Calu3 (cell line): ENCODE measurements at places on chromosomes 1 and 21.
A peak's percentile ranks its signal among the peaks of the same experiment; 100 is the strongest.

DNA sequence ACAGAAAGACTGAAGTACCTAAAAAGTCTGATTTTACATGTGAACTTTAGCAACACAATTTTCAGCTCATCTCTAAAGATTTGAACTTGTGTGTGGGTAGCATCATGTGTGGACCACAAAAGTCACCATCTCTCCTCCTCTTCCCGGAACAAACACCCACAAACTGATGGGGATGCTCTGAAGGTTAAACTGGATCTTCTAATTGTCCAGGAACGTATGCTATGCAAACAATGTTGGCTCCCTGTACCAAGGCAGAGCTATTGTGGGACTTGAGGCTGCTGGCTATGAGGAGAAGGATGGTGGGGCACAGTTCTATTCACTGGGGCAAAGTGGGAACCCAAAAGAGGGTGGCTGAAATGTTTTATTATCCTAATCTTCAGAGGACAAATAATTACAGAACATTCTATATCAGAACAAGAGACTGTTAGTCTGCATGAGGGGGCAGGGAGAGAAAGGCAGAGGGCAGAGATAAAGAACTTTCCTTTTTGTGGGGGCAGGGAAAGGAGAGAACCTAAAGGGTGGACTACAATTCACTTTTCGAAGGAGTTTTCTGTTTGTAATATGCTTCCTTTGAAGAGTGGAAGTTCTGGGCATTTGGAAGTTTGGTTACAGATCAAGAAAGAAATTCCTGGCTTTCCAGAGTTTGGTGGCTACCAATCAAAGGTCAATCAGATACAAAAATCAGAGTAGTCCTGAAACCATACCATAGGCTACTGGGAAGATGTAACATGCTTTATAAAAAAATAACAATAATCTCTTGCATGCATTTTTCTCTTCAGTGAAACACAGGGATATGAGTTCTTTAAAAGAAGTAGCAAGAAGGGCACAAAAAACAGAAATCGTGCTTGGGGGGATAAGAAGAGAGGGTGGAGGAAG lies 62.9 kb downstream of the GADD45A start:
- H3K27me3 ChIP-seq, result no peaks in the 10 kb centered on the region
- H3K36me3 ChIP-seq, result peaks cover 10% of the 10 kb centered on the region
- peak overlapping the region; percentile 54 for H3K27ac ChIP-seq
- peaks cover 90% of the 10 kb centered on the region for H3K4me1 ChIP-seq

- no peaks in the 10 kb centered on the region for H3K4me1 ChIP-seq
- no peak overlapping the region for H3K27ac ChIP-seq
- peaks cover 4% of the 10 kb centered on the region for H3K36me3 ChIP-seq
- H3K4me3 ChIP-seq, result no peak overlapping the region
- no peak for DNase-seq
- no peaks in the 10 kb centered on the region for H3K27me3 ChIP-seq
Measured at GRCh38 chr1:179990847-179991246, 36.2 kb downstream of the CEP350 start.

- peaks cover 44% of the 10 kb centered on the region for H3K27me3 ChIP-seq
- DNase-seq, result no peak
- H3K4me1 ChIP-seq, result peaks cover 21% of the 10 kb centered on the region
- H3K4me3 ChIP-seq, result no peak overlapping the region
Measured at GRCh38 chr1:111734856-111735255, 4.3 kb downstream of the INKA2 start.

DNA sequence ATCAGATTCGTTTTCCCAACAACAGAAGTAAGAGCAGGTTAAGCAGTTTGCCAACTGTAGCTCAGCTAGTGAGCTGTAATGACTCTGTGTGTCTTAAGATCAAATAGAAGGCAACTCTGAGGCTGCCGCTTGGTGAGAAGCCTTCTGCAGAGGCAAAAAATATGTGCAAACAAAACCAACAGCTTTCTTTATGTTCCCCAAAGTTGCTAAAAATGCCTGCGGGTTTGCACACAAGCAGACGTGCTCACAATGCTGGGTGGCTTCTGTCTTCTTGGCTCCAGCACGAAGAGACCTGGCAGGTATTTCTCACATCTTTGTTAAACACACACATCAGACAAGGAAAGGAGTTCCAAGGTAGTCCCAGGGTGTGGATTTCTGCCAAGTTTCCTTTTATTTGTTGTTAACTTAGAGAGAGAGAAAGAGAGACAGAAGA lies 158.9 kb upstream of the JUN start:
- no peaks in the 10 kb centered on the region for H3K4me1 ChIP-seq
- H3K27me3 ChIP-seq, result no peaks in the 10 kb centered on the region
- no peak overlapping the region for H3K27ac ChIP-seq
- H3K4me3 ChIP-seq, result no peak overlapping the region
- no peak for DNase-seq

DNA sequence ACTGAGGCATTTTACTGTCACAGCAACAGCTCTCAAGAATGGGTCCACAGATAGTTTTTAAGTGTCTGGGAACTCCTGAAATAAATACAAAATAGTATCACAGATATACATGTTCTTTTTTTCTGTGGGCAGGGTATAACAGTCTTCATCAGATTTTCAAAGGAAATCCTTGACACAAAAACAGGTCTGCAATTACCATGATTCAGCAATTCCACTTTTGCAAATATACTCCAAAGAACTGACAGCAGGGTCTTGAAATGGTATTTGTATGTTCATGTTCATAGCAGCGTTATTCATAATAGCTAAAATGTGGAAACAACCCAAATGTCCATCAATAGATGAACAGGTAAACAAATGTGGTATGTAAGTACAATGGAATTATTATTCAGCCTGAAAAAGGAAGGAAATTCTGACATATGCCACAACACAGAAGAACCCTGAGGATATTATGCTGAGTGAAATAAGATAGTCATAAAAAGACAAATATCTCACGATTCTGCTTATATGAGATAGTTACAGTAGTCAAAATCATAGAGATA lies 85.0 kb downstream of the EPS15 start:
- H3K27me3 ChIP-seq, result no peaks in the 10 kb centered on the region
- H3K4me1 ChIP-seq, result no peaks in the 10 kb centered on the region
- no peak overlapping the region for H3K4me3 ChIP-seq
- no peak overlapping the region for H3K27ac ChIP-seq
- DNase-seq, result no peak
- H3K36me3 ChIP-seq, result no peaks in the 10 kb centered on the region

- H3K27me3 ChIP-seq, result no peaks in the 10 kb centered on the region
- H3K36me3 ChIP-seq, result no peaks in the 10 kb centered on the region
- no peak overlapping the region for H3K27ac ChIP-seq
- no peak for DNase-seq
- no peaks in the 10 kb centered on the region for H3K4me1 ChIP-seq
Measured at GRCh38 chr1:185926588-185926987, 192.4 kb downstream of the HMCN1 start.
